ENCODE measurements at places on chromosomes 7 and 10.

DNA sequence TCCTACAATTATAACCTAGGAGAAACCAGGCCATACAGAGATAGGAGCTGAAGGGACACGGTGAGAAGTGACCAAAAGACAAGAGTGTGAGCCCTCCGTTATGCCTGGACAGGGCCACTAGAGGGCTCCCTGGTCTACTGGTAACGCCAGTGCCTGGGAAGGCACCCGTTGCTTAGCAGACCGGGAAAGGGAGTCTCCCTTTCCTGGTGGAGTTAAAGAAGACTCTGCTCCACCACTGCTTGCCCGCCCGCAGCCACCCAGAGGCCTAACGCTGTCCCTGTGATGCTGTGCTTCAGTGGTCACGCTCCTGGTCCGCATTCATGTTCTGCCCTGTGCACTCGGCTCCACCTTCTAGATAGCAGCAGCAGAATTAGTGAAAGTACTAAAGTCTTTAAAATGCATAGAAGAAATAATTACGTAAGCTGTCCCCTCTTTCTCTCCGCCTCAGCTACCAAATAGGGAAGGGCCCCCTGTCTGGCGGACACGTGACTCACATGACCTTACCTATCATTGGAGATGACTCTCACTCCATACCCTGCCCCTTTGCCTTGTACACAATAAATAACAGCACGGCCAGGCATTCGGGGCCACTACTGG is 34.8 kb downstream of the GRID2IP start:
- peak; percentile 89 for DNase-seq

DNA sequence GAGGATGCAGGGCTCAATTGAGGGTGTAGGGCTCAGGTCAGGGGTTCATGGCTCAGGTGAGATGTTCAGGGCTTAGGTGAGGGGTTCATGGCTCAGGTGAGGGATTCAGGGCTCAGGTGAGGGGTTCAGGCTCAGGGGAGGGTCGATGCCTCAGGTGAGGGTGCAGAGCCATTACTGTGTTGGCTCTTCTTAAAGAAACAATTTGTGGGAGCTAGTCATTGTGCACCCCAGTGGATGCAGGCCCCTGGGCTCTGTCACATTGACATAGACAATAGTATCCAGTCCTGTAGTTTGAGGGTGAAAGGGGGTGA is 86.7 kb downstream of the ADCY1 start:
- DNase-seq, result no peak

DNA sequence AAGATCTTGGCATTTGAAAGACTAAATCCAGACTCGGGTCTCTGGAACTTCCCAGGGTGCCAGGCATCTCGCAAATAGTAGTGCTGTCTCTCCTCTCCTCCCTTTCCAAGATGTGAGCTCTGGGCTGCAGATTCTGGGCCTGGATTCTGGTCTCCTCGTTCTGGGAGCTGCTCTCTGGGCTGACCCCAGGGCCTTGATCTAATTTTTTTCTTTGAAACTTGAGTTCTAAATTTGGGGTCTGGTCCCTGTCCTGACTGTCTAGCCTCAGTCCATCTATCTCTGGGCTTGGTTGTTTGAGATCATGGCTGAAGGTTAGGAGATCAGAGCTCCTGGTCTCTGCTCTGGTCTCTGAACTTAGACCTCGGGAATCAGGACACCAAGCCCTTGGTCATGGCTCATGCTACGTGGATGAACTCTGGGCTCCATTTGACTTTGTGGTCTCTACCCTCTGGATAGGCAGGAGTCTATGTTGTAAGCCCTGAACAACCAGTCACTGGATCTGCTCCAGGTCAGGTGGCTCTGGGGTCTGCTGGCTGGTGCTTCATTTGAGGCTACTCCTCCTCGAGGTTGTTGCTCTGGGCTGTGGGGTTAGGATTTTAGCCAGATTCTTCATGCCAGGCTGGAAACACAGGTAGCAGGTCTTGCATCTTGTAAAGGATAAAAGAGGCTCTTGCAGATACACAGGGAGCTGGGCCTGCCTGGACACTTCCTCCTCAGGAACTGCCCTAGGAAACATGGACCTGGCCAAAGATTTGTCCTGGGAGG is 8.0 kb upstream of the MBL2 start:
- no peak for DNase-seq

GRCh38 chr10:70280099-70280498 is 3.7 kb downstream of the NPFFR1 start:
- no peak for DNase-seq

- DNase-seq, result no peak
Observed at GRCh38 chr7:79353720-79354468, 99.6 kb downstream of the MAGI2 start.

GRCh38 chr7:139830292-139830691 is 1.2 kb downstream of the TBXAS1 start:
- DNase-seq, result no peak

GRCh38 chr10:96830511-96831199 is 1.4 kb upstream of the LCOR start:
- peak; percentile 57 for DNase-seq

- no peak for DNase-seq
Observed at GRCh38 chr10:15457382-15457781, 86.3 kb upstream of the FAM171A1 start.

GRCh38 chr10:15960277-15960676 is 100.0 kb upstream of the MINDY3 start:
- DNase-seq, result no peak

DNA sequence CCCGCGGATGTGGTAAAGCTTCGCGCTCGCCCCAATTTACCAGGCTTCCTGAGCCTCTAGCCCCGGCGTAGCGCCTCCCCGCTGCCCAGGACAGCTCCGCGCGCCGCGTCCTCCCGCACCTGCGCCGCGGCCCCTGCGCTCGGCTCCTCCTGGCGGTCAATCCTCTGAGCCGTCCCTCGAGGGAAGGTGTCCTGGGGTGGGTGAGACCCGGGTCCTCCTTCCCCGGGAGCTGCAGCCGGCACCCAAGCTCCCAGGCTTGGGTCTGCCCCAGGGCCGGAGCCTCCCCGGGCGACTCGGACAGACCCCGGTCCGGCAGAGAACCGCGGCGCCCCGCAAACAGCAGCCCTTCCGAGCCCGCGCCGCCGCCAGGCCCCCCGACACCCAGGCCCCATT is 512 bp downstream of the OSBPL3 start:
- peak; percentile 75 for DNase-seq

GRCh38 chr10:67837541-67838314 is at the start of gene DNAJC12:
Gene DNAJC12 (minus strand): TSS chr10:67838188. CDS start chr10:67838011, 177 bp downstream.
- peak; percentile 23 for DNase-seq

- no peak for DNase-seq
Observed at GRCh38 chr7:43113622-43114457, 1.4 kb downstream of the HECW1 start.

DNA sequence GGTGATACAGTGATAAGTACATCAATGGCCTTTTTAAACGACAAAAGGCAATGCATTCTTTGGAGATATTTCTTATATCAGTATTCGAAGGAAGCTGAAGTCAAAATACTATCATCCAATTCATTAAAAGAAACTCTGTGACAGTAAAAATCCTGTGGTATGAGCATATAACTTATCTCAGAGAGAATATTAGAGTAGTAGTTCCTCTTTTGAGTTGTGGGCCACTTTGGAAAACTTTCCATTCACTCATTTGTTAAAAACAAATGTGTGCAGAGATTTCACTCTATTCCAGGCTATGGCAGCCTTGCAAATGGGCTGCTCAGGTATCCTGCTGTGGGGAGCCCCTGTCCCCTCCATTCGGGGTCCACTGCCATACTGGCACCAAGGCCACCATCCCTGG is 55.3 kb upstream of the ZNF438 start:
- no peak for DNase-seq

DNA sequence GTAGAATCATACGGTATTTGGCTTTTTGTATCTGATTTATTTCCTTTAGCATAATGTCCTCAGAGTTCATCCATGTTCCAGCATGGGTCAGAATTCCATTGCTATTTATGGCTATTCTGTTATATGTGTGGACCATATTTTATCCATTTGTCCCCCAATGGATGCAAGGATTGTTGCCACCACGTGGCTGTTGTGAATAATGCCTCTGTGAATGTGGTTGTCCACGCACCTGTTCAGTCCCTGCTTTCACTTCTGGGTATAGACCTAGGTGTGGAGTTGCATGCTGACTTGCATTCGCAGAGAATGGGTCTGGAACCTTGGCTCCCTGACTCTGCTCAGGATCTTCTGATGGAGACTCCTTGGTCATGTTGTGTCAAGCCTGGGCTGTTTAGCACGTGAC is 199.9 kb downstream of the CAMK1D start:
- no peak for DNase-seq

DNA sequence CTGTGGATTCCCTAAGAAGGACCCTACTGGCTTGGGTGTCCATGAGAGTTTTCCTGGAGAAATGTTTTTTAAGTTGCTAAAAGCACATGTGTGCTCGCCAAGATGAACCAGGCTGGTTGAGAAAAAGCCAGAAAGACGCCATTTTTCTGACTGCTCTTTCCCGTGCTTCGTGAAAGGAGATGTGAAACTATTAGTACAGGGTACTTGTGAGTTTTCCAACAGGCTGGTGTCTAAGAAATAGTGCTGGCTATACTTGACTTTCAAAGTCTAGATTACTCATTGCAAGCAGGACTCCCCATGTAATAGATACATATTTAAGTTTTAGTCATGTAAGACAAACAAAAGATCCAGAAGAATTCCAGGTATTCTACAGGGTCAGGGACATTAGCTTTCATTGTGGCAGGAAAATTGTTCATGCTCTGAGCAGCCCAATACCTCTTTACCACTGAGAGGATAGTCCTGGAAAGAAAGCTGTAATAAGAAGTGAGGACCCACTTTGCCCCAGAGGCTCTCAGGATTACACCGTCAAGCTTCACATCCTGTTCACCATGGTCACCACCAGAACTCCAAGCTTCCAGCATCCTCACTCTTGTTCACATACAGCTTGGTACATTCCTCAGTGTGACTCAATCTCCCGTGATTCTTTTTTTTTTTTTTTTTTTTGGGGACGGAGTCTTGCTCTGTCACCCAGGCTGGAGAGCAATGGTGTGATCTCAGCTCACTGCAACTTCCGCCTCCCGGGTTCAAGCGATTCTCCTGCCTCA is 43.8 kb upstream of the ICA1 start:
- DNase-seq, result no peak

DNA sequence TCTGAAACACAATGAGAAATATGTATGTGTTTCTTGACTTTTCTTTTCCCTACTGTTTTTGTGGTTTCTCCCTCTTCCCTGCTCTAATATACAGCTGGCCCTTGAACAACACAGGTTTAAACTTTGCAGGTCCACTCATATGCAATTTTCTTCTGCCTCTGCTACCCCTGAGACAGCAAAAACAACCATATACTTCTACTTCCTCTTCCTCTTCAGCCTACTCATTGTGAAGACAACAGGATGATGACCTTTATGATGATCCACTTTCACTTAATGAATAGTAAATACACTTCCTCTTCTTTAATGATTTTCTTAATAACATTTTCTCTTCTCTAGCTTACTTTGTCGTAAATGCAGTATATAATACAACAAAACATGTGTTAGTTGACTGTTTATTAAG is 35.0 kb upstream of the DGKB start:
- DNase-seq, result no peak

DNA sequence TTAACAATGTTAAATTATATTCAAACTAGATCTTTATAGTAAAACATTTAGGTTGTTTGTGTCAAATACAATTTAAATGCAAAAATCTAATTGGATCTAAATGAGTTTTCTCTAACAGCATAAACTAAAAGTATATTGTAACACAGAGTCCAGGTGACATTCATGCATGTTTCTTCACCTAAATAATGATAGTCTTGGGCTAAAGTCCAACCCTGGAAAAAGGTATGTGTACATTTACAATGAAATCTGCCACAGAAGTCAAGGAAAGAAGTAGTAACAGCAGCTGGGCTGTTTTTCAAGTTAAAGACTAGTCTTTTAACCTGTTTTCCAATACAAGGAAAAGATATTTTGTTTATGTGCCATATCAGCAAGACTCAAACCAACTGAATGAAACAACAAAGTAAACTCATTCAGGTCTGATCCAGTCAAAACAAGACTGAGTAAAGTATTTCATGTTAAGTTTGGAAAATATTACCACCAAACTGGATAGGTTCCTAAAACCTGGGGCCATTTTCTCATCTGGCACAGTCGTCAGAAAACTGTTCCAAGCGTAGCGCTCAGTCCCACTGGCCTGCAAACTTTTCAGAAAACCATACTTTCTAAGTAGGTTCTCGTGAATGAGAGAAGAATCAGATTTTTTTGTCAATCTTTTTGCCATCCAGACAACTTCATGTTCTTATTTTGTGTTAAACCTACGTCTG is 349.2 kb downstream of the HGF start:
- DNase-seq, result no peak

GRCh38 chr10:70323138-70323696 is 39.4 kb upstream of the NPFFR1 start:
- no peak for DNase-seq

DNA sequence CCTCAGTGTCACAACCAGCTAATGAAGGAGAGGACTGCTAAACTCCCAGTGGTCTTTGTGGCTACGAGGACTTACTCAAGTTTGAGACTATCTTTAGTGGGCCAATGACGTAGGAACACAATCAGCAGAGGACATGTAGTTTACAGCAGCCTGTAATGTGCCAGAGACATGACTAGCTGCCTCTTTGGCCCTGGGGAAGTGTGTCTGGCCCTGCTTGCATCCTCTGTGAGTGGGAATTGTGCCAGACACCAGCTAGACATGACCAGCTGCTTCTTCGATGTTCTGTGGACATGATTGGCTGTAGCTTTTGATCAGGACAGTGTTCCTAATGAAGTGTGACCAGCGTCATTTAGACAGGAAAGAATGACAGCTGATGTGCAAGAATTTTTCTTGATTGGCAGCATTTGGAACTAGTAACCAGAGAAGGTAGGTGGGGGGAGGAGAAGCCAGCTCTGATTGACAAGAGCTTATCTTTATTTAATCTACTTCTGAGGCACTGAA is 141.7 kb downstream of the AUTS2 start:
- peak; percentile 92 for DNase-seq

GRCh38 chr10:131174651-131175540 is 136.6 kb downstream of the TCERG1L start:
- DNase-seq, result no peak

GRCh38 chr10:84310470-84310869 is 17.9 kb upstream of the CCSER2 start:
- peak; percentile 25 for DNase-seq

- DNase-seq, result no peak
Observed at GRCh38 chr10:95392681-95393164, 101.9 kb upstream of the PDLIM1 start.

DNA sequence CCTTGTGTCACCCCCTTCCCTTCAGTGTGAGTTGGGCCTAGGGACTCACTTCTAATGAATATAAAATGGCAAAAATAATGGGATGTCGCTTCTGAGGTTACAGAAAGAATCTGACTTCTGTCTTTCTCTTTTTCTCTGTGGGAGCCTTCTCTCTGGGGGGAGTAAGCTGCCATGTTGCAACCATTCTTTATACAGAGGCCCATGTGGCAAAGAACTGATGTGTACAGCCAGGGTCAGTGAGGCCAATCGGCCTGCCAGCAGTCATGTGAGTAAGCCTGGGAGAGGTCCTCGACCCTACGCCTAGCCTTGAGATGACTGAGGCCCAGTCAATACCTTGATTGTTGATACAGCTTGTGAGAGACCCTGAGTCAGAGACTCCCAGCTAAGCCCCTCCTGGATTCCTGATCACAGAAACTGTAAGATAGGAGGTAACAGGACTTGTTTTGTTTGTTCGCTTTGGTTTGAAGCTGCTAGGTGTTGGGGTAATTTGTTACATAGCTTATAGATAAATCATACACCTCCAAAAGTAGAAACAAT is 1.7 kb downstream of the TCAF1 start:
- no peak for DNase-seq
